ENCODE measurements at places on chromosomes 3 and 15. TPM values are rescaled to one million over a fixed set of nuclear protein-coding genes. Genes with fewer than 3 reads are reported as not detected.

GRCh38 chr15:31455499-31455898, 128.9 kb downstream of the KLF13 start:
- no peak for DNase-seq

DNA sequence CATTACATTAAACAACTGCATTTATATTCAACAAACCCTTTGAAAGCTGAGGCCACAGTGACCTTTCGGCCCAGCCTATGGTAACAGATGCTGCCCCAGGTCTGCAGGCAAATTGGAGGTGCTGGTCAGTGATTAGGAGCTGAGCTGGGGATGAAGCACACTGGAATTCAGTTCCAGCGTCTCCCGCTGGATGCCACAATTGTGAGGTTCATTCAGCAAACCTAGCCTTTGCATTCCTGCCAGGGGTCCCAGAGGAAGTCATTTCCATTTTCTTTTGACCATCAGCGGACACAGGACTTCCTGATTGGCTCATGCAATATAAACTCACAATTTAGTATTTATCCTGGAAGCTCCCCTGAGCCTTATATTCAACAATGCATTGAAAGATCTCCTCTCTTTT, 89.5 kb downstream of the IL20RB start:
- DNase-seq, result no peak

DNA sequence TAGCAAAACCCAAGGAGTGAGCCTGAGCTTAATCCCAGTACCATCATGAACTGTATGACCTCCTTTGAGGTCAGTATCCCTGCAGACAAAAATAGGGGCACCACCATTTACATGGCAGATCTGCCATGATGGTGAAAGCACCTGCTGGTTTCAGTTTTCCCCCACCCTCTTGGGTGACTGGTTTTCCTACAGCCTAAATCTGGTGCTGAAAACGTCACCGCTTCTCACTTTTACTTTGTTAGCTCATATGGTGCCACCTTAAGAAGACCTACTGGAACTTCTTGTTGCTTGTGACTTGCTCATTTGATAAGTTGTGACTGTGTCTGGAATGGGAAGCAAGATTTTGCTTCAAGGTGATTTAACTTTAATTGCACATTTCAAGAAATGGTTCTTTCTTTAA, 5.1 kb downstream of the PPP1R2 start:
- no peak for DNase-seq

DNA sequence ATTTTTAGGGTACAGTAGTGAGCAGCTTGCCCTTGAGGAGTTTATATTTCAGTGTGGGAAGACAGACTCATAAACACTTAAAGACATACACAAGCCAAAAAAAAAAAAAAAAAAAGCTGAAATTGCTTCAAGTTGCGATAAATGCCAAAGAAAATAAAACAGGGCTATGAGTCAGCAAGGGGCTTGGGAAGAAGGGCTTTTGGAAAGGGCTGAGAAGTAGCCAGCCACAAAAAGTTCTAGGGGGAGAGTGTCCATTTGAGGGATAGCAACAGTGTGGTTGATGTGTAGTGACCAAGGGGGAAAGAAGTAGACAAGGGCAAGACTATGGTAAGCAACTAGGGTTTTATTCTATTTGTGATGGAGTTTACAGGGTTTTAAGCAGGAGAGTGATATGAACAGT, 185.5 kb downstream of the ADAMTS9 start:
- peak; percentile 64 for DNase-seq

GRCh38 chr3:81962396-81962795, 201.0 kb upstream of the GBE1 start:
- no peak for DNase-seq

GUCA1C gene
- total RNA-seq, result not detected

PODXL2 gene
- 24.9 TPM for total RNA-seq

TMEM266 gene
- total RNA-seq, result 0.74 TPM

Data from cardiac muscle cell (in vitro differentiated cells and primary cell).